Activated naive CD4-positive, alpha-beta T cell treated with anti-CD3 and anti-CD28 coated beads for 36 hours (primary cell): ENCODE measurements at places on chromosomes 4 and X. TPM values are rescaled to one million over a fixed set of nuclear protein-coding genes. Genes with fewer than 3 reads are reported as not detected.
A peak's percentile ranks its signal among the peaks of the same experiment; 100 is the strongest.

DNA sequence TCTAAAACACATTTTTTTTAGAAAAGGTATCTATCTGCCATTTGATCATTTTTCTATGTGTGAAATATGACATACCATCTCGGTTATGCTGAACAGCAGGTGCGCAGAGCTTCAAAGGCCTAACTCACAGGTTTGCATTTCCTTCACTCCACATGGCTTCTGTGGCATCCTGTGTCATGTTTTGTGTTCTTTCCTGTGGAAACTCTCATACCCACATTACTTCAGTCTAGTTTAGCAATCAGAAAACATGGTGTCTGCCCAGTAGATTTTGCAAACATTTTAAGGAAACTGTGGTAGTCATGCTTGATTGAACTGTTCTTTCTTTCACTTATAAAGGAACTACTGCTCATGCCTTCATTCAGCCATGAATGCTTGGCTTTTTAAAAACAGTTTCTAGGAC is 11.3 kb upstream of the ARAP2 start:
- peak; percentile 81 for DNase-seq

GRCh38 chrX:75365243-75365975 is 91.5 kb downstream of the UPRT start:
- no peak for DNase-seq

DNA sequence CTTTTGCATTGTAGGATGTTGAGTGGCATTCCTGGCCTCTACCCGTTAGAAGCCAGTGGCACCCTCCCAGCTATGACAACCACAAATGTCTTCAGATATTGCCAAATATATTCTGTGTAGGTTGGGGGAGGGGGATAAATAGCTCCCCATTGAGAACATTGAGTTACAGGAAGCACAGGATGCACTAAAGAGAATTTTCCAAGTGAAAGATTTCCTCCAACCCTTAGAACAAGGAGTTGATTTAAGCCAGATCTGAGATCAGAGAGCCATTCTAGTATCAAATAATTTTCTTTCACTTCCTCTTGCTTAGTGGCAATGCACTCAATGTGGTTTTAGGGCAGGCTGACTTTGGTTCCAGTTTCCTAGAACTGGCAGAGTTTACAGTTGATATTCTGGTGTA is 436.6 kb downstream of the C4orf33 start:
- DNase-seq = no peak

GRCh38 chr4:38661371-38661770 is 2.6 kb upstream of the KLF3 start:
- no peak for DNase-seq

DNA sequence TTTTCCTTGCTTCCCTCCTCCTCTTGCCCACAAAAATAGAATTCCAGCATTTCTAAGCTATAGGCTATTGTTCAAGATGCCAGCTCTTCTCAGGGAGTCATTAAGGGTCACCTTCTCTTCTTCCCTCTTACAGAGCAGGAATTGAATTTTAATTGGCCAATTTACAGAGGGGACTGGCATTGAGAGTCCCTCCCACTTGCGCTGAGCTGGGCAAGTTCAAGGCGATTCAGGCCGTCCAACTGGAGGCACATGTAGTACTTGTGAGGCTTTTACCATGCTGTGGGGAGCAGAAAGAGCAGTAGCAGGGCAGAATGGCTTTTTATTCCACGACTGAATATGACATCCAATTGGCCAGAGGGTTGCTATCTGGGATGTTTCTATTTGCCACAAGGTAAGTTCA is 181.9 kb downstream of the SOWAHB start:
- DNase-seq = no peak

DNA sequence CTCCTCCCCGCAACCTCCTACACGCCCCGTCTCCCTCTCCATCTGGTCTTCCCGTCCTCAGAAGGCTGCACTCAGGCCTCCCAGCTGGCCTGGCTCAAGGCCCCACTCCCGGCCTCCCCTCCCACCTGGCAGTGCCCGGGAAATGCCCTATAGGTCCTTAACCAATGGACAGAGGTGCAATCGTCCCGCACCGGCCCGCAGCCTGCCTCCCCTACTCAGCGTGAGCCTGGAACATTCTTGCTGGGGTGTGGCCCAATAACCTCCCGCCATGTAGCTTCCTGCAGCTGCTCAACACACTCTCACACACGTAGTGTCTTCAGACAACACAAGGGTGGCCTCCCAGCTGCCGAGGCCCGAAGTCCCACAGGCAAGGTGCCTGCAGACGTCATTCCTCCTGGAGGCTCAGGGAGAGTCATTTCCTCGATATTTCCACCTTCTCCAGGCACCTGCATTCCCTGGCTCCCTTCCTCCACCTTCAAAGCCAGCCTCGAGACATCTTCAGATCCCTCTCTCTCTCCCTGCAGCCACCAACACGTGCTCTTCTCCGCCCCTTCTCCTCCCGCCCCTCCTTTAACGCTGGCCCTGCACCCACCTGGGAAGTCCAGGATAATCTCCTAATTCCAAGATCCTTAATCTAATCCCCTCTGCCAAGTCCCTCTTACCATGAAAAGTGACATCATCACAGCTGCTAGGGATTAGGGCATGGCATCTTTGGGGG is 56.2 kb downstream of the ADRA2C start:
- no peak for DNase-seq

- no peak for DNase-seq
Observed at GRCh38 chr4:2867758-2868491, 24.3 kb downstream of the ADD1 start.

GRCh38 chrX:110569506-110569905 is 210.9 kb downstream of the RTL9 start:
- no peak for DNase-seq

DNA sequence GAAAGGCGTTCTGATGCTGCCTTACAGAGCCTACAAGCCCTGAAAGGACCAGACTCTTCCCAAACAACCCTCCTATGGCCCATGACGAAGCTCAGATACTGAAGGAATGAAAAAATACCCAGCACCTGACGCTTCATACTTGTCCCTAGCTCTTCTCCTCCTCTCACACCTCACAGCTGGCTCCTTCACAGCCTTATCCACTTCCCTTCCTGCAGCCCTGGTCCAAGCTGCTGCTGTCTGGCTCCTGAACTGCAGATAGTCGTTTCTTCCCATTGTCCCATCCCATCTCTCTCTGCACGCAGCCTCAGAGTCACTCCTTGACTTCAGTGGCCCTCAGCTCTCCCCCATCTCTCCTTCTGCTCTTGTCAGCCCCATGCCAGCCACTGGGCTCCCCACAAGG is 56.6 kb downstream of the FAM193A start:
- no peak for DNase-seq

GRCh38 chr4:87219632-87220093 is 755 bp downstream of the KLHL8 start:
- DNase-seq = peak; percentile 67

DNA sequence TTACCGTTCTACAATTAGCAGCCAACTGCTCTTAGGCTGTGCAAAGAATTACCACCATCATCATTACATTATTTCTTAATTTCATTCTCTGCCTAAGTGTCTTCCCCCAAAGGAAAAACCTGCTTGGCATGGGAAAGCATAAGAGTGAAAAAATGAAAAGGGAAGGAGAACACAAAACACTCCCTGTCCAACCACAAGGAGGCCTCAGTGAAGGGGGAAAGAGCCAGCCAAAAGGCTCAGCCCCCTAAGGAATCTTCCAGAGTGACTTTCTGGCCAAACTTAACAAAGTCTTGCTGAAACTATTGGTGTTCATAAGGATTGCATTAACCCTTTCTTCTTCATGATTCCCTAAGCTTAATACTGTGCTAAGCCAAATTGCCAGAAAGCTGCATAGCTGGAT is 287.4 kb downstream of the SMARCA1 start:
- no peak for DNase-seq

DNA sequence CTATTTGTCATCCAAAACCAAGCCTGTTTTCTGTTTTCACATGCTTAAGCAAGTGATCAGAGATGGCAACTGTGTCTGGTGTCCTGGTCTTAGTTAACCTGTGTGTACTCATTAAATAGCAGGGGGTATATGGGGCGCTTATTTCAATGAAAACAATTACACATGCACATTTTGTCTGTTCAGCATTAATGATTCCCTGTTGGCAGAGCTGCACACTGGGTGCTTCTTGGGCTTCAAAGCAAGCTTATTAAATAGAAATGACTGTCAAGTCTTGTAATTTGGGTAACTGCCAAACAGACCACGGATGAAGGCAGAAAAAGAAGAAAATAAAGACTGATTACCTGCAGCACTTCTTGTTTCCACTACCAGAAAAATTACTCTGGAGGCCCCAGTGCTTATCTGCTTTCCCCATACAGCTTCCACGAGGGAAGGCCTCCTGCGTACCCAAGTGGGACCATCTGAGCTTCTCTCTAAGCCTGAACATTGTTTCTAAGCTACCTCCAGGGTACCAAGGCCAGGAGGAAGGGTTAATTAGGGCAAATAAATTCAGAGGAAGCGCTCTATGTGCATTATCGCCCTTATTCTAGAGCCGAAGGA is 107.2 kb upstream of the TBL1X start:
- no peak for DNase-seq

- no peak for DNase-seq
Observed at GRCh38 chr4:87932718-87933141, 42.8 kb upstream of the SPP1 start.

- no peak for DNase-seq
Observed at GRCh38 chrX:152899874-152900719, 2.2 kb downstream of the ZNF185 start.

DNA sequence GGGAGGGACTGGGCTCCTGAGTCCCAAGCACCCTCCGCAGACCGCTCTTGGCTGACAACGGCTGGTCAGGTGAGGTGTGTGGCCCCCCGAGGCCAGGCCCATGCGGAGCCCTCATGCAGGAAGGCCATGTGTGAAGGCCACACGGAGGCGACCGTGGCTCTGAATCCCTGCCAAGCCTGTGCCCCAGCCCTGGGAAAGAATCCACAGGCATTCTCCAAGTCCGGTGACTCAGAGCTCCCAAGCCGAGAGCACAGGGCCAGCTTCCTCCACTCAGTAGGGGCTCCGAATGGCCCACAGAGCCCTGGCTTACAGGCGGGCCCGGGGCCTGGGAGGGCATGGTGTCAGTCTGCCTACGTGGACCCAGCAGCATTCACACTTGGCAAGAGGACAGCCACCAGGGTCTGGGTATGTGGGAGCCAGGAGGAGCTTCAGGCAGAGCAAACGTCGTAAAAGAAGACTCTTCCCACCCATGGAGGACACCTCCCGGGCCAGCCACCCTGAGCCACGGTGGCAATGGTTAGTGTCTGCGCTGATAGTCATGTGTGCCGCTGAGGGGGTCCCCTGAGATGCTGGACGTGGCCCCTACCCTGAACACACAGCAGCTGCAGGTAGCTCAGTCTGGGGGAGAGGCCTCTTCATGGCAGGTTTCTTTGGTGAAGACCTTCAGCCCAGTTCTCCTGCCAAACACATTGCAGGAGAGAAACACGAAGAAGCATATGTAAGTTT is 105.7 kb downstream of the PSAPL1 start:
- DNase-seq = no peak

DNA sequence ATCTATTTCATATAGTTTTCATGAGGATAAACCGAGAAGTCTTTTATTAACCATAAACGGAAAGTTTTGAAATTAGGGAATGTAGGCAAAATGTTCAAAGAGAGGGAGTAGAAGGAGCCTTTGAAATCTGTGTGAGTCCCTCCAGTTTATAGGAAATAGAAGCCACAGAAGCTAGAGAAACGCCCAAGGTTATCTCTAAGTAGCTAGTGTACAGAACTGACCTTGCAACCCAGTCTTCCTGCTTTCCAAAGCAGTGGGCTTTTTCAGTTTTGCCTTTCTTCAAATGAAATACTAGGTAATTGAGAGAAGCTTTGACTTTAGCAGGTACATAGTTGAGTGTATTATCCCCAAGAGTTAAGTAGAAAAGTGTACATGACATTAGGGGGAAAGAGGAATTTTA is 39.4 kb downstream of the STIM2 start:
- DNase-seq = no peak

DNA sequence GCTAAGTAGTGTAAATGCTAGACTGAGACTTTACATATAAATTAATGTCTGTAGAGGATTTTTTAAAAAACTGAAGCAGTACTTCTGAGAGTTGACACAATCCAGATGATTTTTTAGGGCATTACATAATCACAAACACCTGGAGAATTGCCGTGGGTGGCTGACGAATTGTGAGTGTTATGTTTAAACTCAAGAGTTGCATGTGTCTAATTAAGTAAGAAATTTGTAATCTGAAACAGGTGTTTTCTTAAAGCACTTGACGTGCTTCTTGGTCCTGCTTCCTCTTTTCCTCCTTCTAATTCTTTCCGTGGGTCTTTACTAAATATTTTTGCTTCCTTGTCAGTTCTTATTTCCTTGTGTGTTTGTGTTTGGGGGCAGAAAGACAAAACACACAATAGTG is 27.8 kb downstream of the PIR start:
- no peak for DNase-seq

DNA sequence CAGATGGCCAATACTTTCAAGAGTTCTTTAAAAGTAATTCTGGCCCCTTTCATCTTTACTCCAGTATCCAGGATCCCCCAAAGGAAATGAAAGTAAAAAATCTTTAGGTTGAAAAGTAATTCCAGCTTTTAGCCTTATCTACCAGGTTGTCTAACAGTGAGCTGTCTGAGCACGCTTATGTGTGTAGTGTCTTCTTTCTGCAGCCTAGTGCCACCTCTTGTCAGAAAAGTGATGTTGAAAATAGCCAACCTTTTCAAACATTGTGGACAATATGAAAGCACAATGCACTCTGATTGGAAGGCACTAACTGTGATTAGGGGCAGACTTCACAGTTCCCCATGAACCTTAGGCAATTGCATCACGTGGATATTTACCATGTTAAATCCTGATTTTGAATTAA is 92.1 kb downstream of the RELL1 start:
- DNase-seq = no peak

DNA sequence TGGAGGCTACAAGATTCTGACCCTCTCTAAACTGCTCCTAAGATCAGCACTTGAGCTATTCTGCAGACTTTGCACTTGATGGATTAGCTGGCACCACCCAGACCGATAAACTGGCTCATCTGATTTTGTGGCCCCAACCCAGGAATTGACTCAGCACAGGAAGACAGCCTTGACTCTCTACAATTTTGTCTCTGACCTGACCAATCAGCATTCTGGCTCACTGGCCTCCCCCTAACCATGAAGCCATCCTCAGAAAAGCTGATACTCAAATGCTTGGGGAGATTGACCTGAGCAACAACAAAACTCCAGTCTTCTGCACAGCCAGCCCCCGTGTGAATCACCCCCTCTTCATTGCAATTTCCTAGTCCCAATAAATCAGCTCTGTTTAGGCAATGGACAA is 195.4 kb upstream of the PPP1R2C start:
- no peak for DNase-seq

DNA sequence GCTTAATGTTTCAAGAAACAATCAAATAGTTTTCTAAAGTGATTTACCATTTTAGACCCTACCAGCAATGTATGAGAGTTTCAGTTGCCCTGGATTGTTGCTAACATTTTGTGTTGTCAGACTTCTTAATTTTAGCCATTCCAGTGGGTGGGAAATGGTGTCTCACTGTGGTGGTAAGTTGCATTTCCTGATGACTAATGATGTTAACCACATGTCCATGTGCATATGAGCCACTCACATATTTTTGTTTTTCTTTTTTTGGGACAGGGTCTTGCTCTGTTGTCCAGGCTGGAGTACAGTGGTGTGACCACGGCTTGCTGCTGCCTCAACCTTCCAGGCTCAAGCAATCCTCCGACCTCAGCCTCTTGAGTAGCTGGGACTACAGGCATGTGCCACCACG is 48.3 kb downstream of the MED28 start:
- DNase-seq = no peak

Gene GYG2
- total RNA-seq = not detected

Gene FGG
- total RNA-seq = not detected

Gene DSPP
- not detected for total RNA-seq

Gene CPZ
- not detected for total RNA-seq

Gene MGARP
- not detected for total RNA-seq

Gene ZIC3
- total RNA-seq = not detected

Gene TMPRSS11D
- total RNA-seq = not detected

Gene SPATA4
- total RNA-seq = not detected

Gene GYPA
- total RNA-seq = not detected
